ENCODE measurements at places on chromosomes 4 and X.
A peak's percentile ranks its signal among the peaks of the same experiment; 100 is the strongest.

- no peak for DNase-seq
Measured at GRCh38 chr4:79385641-79386040, 22.4 kb downstream of the GK2 start.

DNA sequence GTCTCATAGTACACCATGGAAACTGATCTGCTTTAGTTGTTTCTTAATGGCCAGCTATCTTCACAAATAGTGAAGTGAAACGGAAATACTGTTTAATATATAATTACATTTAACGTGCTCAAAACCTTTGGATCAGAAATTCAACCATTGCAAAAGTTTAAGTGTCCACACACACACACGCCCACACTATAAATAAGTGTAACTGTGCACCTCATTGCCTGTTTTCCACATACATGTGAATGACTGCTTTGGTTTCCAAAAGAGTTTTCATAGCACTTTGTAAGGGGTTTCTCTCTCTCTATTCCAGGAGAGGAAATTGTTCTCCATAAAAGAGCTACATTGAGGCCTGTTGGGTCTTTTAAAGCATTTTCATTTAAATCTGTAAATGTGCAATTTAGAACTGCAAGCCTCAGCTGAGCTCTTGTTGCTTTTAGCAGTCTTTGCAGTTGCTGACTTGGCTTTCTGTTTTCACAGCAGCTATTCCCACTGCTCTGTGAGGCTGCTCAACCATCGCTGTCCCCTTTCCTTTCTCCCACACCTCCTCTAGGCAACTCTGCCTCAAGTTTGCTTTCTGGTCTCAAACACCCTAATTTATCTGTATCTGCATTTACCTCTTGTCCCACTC, 94.5 kb downstream of the RAPGEF2 start:
- no peak for DNase-seq

- DNase-seq: peak; percentile 9
Measured at GRCh38 chr4:173547889-173548288, 17.9 kb upstream of the HAND2 start.

DNA sequence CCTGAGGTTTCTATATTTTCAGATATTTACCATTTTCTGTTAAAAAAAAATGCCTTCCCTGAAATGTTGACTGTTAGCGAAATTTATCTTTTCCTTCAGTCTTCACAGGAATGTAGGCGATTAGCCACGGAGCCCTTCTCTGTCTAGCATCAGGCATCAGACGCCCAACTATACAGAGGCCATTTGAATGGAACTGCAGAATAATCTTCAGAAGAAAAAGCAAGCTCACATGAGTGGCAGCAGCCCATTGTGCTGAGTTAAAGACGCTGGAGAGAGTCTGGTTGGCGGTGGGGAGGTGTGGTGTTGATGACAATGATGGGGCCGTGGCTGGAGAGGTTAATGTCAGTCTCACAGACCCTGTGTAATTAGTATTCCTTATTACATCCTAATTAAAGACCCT, 196.8 kb upstream of the LEF1 start:
- no peak for DNase-seq

DNA sequence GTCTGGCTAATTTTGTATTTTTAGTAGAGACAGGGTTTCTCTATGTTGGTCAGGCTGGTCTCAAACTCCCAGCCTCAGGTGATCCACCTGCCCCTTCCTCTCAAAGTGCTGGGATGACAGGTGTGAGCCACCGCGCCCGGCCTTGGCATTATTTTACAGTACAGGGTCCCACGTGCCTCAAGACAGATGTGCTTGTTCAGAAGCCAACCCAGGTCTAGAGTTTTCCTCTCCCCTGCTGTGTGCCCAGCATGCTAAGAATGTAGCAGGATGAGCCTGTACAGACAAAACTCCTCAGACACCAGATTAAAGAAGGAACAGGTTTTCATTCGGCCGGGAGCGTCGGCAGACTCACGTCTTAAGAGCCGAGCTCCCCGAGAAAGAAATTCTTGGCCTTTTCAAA, 42.2 kb downstream of the CRLF2 start:
- DNase-seq: no peak

DNA sequence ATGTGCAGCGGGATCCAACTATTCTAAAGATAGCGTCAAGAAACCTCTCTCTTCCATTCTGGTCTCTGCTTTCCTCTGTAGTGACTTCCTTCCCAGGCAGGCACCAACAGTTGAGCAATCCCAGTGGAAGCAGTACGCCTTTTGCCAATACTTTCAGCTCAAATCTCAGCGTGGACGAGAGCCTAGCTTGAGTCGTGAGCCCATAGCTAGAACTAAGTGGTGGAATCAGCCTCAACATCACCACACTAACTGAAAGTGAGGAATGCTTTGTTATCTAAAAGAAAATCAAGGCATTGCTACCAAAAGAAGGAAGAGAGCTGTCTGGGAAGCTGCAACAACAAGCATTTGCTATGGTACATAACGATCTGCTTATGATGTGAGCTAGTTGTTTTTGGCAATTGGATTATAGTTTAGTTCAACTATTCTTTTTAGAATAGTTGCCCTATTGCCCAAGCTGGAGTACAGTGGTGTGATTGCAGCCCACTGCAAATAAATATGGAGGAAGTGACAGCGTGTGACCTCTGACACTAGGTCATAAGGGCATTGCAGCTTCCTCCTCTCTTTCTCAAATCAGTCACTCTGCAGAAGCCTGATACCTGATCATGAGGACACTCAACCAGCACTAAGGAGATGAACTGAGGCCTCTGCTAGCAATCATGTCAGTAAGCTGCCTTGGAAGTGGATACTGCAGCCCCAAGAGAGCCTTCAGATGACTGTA, 24.7 kb upstream of the FRYL start:
- DNase-seq: no peak

DNA sequence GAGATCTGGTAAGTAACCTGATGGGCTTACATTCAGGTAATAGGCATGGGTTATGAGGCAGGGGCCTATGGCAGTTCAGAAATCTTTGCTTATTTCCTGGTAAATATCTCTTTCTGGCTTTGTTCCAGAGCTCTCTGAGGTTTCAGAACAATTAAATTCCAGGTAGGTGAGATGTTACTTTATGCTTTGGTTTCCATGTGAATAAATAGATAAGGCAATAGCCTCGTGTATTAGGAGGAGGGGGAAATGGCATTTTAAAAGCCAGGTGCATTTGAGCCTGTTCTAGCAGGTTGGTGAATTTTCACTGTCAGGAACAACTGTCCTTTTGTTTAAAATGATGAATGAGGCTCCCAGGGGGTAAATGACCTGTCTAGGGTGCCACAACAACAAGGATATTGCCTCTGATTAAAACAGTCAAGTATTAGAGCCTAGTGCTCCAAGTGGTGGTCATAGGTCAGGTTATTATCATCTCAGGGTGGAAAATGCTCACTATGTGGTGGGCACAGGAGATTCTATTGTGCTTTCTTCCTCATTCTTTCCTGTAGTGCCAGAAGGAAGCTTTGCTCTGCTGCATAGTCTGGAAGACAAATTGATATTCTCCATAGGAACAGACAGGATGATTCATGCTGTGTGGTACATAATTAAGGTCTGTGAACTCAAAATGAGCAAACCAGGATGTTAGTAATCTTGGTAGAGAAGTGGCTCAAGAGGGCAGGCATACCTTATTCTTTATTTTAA, 296.2 kb downstream of the INPP4B start:
- DNase-seq: peak; percentile 85

GRCh38 chr4:22921936-22922335, 229.2 kb downstream of the GBA3 start:
- no peak for DNase-seq

DNA sequence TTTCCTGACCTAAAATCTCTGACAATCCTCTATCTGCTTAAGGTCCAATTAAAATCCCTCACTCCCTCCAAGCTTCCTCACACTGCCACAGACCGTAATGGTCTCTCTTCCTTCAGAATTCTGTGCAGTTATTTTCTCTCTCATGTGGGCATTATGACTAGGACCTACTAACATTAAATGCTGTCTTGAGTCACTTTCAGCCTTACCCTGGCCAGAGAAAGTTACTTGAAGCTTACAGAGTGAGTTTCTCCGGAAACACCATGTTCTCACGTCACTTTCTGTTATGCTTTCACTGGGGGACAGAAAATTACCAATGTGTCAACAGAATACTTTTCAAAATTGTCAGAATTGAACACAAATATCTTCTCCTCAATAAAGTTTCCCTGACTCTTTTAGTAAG, 271.8 kb downstream of the INPP4B start:
- no peak for DNase-seq

GRCh38 chrX:10756441-10756840, 136.1 kb upstream of the MID1 start:
- peak; percentile 87 for DNase-seq

- DNase-seq: peak; percentile 35
Measured at GRCh38 chrX:106959901-106960300, 39.7 kb downstream of the CLDN2 start.

DNA sequence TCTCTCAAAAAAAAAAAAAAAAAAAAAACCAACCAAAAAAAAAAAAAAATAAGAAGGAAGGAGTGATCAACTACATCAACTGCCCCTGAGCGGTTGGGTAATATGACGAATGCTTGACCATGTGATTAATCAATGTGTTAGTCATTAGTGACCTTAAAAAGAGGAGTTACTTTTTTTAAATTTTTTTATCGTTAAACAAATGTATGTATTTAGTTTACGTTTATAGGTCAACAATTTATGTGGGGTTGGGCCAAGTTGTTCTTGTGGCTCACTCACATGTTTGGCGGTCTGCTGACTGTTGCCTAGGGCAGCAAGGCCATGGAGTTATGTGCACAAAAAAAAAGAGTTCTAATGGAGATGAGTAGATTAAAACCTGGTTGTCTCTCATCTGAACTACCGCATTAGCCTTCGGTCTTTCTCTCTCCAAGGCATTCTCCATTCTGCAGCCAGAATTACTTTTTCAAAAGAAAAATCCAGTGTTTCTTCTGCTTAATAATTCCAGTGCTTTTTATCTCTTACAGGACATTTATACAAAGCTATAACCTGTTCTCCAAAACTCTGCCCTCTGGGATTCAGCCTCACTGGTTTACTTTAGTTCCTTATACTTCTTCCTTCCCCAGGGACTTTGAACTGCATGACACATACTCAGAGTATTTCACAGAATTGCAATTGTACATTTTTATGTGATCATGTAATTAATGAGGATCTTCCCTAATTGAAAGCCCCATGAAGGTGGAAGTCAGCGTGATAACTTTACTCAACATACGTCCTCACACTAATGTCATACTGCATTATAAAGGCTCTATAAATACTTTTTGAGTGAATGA, 505.5 kb downstream of the ANKRD50 start:
- peak; percentile 84 for DNase-seq

DNA sequence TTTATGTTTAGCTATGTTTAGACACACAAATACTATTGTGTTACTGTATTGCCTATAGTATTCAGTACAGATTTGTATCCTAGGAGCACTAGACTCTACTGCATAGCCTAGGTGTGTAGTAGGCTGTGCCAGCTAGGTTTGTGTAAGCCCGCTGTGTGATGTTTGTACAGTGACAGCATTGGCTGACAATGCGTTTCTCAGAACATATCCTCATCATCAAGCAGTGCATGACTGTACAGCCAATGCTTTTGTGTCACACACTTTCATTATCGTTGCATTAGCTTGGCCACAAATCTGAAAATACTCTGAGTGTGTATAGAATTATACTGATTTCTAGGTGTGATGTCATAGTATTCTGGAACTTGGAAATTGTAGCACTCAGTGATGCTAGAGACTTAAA, 63.4 kb downstream of the CLDN34 start:
- DNase-seq: peak; percentile 65

GRCh38 chr4:38832206-38832605, 24.4 kb downstream of the TLR6 start:
- no peak for DNase-seq
